Stimulated activated CD4-positive, alpha-beta T cell treated with anti-CD3 and anti-CD28 coated beads, Interleukin-2, amount 100 ng/mL, for 24 hours (primary cell): ENCODE measurements at places on chromosomes 12 and 14.
A peak's percentile ranks its signal among the peaks of the same experiment; 100 is the strongest.

- no peak for DNase-seq
Observed at GRCh38 chr14:60645126-60645741, 4.0 kb downstream of the SIX1 start.

DNA sequence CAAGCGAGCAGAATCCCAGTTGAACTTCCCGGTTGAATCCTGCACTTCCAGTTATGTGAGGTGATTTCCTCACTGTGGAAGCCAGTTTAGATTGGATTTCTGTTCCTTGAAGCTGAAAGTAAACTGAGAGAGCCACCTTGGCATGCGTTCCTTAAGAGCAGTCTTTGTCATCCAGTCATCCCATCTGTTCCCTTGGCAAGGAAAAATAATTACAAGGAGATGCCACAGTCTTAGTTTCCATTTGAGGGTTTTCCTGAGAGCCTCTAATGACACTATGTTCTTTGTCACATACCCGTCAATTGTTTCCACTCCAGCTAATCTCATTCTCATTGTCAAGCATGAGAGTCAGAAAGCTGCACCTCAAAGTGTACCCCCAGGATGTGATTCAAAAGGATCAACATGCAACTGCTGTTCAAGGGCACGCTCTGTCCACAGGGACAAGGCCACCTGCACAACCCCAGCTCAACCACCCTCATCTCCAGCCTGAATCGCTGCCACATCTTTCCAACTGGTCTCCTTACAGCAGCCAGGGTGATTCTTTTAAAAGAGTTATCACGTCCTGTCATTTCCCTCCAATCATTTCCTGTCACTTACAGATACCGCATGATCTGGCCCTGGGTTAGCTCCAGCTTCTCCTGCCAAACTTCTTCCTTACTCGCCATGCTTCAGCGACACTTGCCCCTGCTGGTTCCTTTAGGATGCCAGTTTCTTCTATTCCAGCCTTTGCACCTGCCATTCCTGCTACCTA, 18.0 kb upstream of the TCP11L2 start:
- no peak for DNase-seq

DNA sequence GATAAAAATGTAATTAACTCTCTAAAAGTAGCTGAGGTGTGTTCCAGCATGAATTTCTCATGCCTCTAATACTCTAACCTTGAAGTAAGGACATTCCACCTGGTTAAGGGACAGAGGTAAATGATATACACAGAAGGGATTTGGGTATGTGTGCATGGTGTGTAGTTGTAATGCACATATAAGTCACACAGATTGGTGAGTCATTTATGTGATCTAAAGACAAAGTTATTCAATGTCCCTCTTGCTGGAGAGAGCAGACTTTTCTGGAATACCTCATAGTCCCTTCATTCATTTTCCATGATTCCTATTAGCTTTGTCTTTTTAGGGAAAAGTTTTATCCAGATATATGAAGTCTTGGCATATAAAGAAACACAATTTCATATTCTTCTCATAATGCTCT, 234.9 kb downstream of the SNAPC1 start:
- no peak for DNase-seq

GRCh38 chr14:36856095-36856878, 194.6 kb downstream of the PAX9 start:
- DNase-seq = no peak

- DNase-seq = no peak
Observed at GRCh38 chr12:124595444-124595843, 28.0 kb upstream of the NCOR2 start.

GRCh38 chr14:100295376-100296105, 10.7 kb downstream of the SLC25A29 start:
- no peak for DNase-seq

GRCh38 chr14:53715193-53715721, 241.4 kb downstream of the BMP4 start:
- DNase-seq = no peak

DNA sequence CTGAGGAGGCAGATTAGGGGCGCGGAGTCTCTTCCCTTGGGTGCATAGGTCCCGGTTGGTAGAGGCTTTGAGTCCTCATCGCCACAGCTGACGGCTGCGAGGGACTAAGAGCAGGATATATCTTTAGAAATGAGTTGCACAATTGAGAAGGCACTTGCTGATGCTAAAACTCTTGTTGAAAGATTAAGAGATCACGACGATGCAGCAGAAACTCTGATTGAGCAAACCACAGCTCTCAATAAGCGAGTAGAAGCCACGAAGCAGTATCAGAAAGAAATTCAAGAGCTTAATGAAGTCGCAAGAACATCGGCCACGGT, 22.1 kb downstream of the SPATS2 start:
- DNase-seq = no peak

- no peak for DNase-seq
Observed at GRCh38 chr12:76866726-76867125, 12.1 kb downstream of the CSRP2 start.

DNA sequence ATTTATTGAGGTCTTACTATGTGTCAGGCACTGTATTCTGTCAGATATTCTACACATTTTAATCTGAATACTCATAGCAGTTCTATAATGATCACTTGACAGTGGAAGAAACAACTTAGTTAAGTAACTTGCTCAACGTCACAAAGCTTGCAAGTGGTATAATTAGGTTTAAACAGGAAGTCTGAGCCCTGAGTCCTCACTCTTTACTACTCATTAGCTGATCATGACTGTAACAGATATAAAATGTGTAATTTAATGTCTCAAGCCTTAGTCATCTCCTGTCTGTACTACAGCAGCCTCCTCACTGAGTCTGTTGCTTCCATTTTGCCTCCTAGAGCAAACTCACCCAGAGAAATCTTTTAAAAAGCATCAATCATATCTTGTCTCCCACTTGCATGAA, 38.9 kb downstream of the PPP4R4 start:
- DNase-seq = no peak

GRCh38 chr12:57268264-57268663, 17.3 kb upstream of the STAC3 start:
- DNase-seq = no peak

DNA sequence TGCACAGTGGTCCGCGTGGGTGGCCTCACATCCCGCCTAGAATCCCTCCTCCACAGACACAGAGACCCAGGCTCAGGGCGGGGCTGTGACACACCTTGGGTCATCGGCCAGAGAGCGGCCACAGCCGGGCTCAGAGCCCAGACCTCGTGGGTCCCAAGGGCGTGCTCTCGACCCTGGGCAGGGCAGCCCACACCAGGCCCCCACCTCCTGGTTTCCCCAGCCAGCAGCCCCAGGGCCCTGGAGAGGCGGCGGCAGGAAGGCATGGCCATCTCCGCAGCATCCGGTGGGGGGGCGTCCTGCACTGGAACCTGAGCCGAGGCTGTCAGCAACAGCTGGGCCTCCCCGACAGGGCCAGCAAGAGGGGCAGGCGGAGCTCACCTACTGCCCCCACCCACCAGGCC, 15.2 kb downstream of the JAG2 start:
- DNase-seq = no peak

DNA sequence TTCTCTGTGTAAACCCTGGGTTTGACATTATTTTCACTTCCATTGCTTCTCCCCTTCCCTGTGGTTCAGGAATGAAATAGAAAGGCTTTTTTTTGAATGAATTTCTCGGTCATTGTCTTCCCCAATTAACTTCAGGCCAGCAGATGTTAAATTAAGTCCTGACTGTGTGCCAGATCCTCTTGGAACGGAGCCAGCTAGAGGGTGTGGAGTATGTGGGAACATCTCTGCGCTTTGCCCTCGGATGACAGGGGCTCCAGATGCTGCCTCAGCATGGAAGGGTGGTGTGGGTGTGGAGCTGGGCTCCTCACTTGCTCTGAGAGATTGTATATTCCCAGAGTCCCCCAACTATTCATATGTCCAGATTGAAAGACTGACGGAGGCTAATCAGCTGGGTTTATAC, 13.1 kb downstream of the KRT85 start:
- DNase-seq = no peak

GRCh38 chr12:13786646-13787045, 194.8 kb downstream of the GRIN2B start:
- DNase-seq = no peak

DNA sequence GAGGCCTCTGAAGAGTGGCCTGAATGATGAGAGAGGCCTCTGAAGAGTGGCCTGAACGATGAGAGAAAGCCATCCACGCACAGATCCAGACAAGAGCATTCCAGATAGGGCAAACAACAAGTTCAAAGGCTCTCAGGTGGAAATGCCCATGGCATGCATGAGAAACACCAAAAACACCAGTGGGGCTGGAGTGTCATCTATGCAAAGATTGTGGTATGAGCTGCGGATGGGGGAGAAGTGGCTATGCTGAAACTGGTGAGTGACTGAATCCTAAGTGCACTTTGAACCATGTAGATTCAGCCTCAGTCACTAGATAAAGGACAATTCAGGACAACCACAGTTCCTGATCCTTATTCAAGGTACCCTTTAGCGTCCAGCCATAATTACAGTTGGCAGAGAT, 79.4 kb upstream of the GZMB start:
- DNase-seq = no peak

GRCh38 chr14:37590428-37591139, 4.5 kb downstream of the FOXA1 start:
- DNase-seq = no peak

- DNase-seq = no peak
Observed at GRCh38 chr12:114672817-114673168, 11.2 kb downstream of the TBX3 start.

GRCh38 chr14:95523051-95523814, 6.8 kb upstream of the SYNE3 start:
- DNase-seq = peak; percentile 57

DNA sequence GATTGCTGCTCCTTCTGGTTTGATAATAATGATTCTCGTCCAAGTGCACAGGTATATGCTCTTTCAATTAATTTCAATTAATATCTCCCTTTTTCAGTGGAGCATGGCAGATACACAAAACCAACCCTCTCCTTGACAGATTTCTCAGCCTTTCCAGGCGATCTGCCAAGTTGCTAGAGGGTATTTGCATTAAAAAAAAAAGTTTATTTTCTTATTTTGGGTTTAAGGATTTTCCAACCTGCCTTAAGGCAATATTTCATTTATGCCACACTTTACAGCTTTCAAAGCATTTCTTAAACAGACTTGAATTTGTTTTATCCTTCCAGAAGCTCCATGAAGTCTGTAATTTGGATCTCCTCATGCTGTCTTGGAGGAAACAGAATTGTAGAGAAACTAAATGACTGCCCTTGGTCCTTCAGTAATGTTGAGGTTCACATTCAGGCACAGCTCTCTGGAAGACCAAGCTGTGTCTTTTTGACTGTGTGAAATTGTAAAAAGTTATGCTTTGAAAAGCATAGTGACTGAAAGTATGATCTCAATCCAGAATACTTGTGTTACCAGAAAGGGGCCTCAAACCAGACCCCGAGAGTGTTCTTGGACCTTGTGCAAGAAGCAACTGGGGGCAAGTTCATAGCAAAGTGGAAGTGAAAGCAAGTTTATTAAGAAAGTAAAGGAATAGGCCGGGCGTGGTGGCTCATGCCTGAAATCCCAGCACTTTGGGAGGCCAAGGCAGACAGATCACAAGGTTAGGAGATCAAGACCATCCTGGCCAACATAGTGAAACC, 2.3 kb downstream of the DGLUCY start:
- peak; percentile 18 for DNase-seq

- no peak for DNase-seq
Observed at GRCh38 chr14:49049711-49050110, 536.5 kb downstream of the RPS29 start.
